ENCODE measurements at places on chromosomes 5 and 9. TPM values are rescaled to one million over a fixed set of nuclear protein-coding genes. Genes with fewer than 3 reads are reported as not detected.

Gene CDHR2
- not detected for total RNA-seq

Gene LECT2
- total RNA-seq, result not detected

Gene TRAF2
- 10.8 TPM for total RNA-seq

Gene CLTA
- 247 TPM for total RNA-seq

Gene SPATA31C1
- total RNA-seq, result not detected

Gene MYOT
- total RNA-seq, result 52.0 TPM

Measured in tibial nerve (tissue), 4 donors.